ENCODE measurements at places on chromosomes 3 and 15. TPM values are rescaled to one million over a fixed set of nuclear protein-coding genes. Genes with fewer than 3 reads are reported as not detected.
A peak's percentile ranks its signal among the peaks of the same experiment; 100 is the strongest.

DNA sequence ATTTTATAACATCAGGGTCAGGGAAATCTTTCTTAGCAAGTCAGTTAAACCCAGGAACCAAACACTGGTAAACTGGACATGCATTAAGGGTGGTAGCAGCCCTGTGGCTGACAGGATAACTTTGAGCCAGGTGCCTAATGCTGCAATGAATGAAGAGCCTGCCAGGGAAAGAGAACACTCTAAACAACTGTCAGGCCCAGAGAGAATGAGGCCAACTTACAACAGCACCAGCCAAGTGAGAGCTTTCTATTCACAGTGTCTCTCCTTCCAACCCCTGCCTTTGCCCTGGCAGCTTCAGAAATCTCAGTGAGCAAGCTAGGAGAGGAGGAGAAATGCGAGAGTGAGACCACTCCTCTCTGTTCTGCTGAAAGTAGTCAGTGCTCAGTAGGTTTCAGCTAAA, 50.4 kb upstream of the ATP2C1 start:
- DNase-seq = no peak

- DNase-seq = no peak
Measured at GRCh38 chr3:65338571-65338970, 650.8 kb upstream of the ADAMTS9 start.

DNA sequence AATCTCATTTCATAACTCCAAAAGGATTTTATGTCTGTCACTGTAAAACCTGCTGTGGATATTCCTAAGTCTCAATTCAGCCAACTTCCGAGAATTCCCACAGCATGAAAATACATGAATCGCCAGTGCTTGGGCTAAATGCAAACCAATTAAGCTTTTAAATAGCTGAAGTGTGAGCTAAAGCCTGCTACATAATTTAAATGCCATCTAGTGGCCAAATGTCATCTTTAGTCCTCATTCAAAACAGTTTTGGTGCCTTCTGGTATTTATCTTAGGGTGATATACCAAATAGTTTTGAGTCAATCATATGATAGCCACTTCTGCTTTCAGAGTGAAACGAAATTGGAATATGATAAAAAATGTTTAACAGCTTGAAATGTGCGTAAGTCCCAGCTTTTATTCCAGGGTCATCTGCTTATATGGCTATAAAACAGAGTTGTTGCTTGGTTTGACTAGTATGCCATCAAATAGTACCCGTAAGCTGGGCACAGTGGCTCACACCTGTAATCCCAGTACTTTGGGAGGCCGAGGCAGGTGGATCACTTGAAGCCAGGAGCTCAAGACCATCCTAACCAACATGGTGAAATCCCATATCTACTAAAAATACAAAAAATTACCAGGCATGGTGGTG, 41.8 kb upstream of the CCNL1 start:
- DNase-seq = peak; percentile 48

DNA sequence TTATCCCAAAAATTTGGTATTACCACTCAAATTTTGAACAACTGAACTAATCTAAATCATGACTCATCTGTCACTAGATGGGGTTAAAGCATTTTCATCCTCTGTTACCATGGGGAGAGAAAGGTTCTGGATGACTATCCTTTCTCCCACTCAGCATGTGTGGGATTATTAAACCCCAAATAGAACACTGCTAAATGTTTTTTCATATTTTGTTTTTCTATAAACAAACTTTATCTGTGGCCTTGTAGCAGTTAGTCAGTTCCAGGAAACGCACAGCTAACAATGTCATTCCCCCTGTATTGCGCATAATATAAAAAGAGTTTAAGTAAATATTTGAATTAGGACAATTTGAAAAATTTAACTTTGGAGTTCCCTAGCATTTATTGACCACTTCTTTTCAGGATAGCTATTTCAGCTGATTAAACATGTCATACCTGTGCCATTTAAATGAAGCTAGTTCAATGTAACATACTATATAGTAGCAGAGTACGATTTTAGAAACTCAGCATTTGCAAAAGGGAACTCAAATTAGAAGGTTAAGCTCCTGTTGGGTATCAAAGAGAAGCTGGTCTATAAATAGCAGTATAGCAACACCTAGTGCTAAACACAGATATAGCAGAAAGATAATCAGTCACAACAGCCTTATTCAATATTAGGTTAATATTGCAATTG, 9.2 kb upstream of the TMEM212 start:
- DNase-seq = peak; percentile 54

GRCh38 chr3:175288621-175289020, 429.5 kb downstream of the NAALADL2 start:
- no peak for DNase-seq

- DNase-seq = no peak
Measured at GRCh38 chr15:68900027-68900426, 30.3 kb upstream of the SPESP1 start.

DNA sequence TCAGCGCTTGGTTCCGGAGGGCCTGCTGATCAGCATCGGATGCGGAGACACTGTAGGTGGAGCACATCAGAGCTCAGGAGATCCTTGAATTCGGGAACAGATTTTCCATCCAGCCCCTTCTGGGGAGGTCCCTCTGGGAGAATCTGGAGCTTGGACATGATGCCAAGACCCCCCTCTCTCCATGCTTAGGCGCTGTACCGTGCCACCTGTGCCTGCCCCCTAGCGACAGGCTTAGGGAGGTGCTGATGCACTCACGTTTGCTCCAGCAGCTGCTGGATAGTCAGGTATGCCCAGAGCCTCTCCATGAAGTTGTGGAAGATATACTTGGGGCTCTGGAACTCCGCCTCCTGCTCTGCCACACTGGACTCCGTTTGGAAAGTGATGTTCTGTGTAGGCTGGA, 9.7 kb downstream of the ITIH4 start:
- no peak for DNase-seq

DNA sequence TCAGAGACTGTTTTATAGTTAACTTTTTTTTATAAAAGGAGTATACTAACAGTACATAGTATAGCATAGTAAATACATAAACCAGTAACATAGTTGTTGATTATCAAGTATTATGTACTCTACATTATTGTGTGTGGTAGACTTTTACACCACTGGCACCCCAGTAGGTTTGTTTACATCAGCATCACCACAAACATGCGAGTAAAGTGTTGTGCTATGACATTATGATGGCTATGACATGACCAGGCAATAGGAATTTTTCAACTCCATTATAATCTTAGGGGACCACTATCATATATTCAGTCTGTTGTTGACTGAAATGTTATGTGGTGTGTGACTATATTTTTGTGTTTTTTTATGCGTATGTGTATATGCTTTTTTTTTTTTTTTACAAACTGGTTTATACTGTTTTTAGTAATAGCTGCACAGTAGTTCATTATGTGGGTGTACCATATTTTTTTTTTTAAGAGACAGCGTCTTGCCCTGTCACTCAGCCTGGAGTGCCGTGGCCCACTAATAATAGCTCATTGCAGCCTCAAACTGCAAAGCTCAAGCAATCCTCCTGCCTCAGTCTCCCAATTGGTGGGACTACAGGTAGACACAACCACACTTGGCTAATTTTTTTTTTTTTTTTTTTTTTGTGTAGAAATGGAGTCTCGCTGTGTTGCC, 1.9 kb downstream of the CAPN7 start:
- DNase-seq = no peak

GRCh38 chr15:92608866-92609700, 46.5 kb downstream of the FAM174B start:
- no peak for DNase-seq

DNA sequence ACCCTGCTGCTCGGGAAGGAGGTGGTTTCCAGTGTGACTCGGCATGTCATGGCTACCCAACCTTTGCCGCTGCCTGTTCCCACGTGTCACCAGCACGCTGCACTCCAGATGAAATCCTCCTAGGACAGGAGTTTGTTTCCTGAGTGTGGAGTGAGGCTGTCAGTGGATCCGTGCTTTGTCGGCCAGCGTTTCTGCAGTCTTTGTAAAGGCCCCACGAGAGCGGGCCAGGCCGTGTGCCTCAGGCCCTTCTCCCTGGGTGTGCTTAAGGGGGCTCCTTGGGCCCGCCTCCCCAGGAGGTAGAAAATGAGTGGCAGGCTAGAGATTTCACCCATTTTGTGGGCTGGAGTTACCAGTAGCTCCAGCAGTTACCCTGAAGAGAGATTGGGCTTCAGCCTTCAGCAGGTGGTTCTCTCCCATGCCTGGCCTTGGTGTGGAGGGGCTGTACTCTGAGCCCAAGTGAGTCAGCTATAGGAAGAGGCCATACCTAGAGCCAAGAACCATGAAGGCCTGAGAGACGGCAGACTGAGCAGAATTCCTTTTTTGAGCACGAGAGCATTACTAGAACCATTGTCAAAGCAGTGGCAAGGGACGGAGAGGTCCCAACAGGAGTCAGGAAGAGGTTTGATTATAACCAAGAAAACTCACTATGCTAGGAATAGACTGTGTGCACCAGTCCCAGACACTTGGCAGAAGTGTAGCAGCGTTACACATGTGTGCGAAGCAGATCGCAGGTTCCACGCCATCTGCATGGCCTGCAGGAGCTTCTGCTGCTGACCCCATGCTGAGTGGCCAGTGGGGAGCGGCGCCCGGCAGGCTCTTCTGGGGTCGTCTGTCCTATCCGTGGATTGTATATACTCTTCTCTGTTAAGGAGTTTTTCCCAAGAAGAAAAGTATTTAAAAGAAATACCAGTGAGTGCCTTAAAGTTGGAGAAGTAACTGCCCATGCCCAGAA, 14.5 kb downstream of the MAP6D1 start:
- DNase-seq = no peak

- peak; percentile 92 for DNase-seq
Measured at GRCh38 chr3:187913617-187914033, 168.4 kb upstream of the BCL6 start.

DNA sequence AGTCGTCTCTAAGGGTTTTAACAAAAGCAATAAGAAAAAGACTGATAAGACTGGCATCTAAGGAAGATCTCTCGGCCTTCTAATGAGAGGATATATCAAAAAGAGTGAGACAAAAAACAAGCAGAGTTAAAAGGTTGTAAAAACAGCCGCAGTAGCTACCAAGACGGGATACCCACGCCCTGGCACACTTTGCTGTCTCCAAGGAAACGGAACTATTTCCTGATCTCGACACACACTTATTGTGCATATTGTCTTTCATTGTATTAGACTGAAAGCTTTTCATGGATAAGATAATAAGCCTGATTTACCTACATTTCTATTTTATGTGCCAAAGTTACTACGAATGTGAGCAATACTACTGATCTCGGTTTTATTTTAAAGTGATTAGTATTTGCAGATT, 161.5 kb upstream of the MCTP2 start:
- DNase-seq = no peak

DNA sequence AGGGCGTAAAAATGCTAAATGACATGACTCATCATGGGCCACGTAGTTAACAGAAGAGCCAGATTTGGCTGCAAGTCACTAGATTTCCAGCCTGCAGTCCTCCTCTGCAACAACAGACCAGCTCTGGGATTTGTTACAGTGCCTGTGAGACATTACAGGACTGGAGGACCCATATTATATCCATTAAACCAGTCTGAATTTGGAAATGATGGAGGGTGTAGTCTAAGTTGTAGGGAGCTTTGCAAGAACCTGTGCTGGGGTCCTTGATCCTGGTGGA, 10.8 kb downstream of the ZNF774 start:
- DNase-seq = peak; percentile 65

DNA sequence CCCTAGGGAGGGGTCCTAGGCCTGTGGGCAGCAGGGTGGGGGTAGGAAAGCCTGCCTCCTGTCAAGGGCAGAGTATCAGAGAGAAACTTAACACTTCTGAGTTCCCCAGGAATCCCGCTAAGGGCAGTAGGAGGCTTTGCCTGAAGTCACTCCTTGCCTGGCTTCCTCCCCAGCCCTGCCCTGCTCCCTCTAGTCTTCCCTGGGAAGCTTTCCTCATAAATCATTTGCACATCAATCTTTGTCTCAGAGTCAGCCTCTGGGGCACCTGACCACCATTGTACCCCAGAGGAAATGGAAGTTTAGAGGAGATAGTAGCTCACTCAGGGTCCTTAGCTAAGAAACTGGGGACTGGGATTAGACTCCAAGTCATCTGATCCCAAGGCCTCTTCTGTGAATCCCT, 129.4 kb upstream of the TLE3 start:
- DNase-seq = no peak

GRCh38 chr3:9826815-9827573, 16.8 kb downstream of the RPUSD3 start:
- peak; percentile 49 for DNase-seq

GRCh38 chr3:90121326-90121725, 1013.9 kb downstream of the EPHA3 start:
- DNase-seq = no peak

DNA sequence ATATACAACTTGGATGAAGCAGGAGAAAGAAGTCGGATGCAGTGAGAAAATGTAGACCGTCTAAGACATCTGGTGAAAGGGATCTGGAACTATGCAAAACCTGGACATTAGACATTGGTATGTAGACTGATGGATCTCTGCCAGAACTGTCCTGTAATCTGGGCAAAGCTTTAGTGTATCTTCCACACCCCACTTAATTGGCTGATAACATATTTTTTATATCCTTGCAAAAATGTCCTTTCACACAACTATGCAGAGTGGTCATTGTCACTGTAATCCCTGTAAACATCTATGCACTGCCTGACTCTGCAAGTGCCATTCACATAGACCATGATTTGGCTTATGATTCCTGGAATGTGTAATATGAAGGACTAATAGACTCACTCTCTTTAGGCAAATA, 163.1 kb downstream of the TUSC7 start:
- no peak for DNase-seq

GRCh38 chr3:152252755-152253154, 16.0 kb upstream of the MBNL1 start:
- DNase-seq = no peak

GRCh38 chr15:48941904-48942303, 21.8 kb downstream of the SHC4 start:
- DNase-seq = no peak

DNA sequence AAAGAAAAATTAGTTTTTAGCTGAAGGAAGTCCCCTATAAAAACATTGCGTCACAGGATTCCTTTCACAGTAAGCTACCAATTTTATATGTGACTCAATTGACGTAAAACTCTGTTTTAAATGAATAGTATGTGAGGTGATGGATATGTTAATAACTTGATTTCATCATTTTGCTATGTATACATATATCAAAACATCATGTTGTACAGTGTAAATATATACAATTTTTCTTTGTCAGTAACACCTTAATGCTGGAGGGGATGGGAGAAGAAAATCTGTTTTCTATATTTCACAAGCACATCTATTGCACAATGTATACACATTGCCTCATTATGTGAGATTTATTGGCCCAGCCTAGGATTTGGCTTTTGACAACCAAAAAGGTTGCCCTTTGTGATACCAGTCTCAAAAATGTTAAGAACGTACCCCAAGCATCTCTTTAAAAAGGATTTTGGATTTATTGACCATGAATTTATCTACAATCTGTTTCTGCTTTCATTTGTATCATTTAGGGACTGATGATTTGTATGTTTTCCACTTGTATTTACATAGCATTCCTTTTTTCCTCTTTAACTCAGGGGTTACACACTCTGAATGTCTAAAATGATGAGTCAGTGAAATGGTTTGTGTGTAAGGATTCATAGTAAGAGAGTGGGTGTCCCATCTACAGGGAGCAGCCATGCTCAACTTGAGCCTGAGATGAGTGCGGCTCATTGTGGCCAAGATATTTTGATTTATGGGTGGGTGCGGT, 62.6 kb downstream of the CRTC3 start:
- peak; percentile 14 for DNase-seq

- no peak for DNase-seq
Measured at GRCh38 chr15:29312387-29312786, 42.8 kb upstream of the NSMCE3 start.

ZCWPW2 gene
- total RNA-seq = 0.37 TPM

CD200 gene
- not detected for total RNA-seq

CATSPER2 gene
- total RNA-seq = not detected

ROBO2 gene
- 9.9 TPM for total RNA-seq

TEX9 gene
- 9.5 TPM for total RNA-seq

CRTAP gene
- total RNA-seq = 284 TPM

AGBL1 gene
- total RNA-seq = not detected

TRIM42 gene
- total RNA-seq = not detected

RBP2 gene
- not detected for total RNA-seq

CHDH gene
- 0.02 TPM for total RNA-seq

All from H4 (cell line).